Renal cortical epithelial cell (primary cell): ENCODE measurements at places on chromosomes 16 and 17. TPM values are rescaled to one million over a fixed set of nuclear protein-coding genes. Genes with fewer than 3 reads are reported as not detected.

GRCh38 chr17:63153488-63153887 lies 187.5 kb downstream of the TANC2 start:
- no peak for DNase-seq

- DNase-seq, result peak; percentile 71
Measured at GRCh38 chr17:17356149-17356930, 53.2 kb downstream of the NT5M start.

GRCh38 chr17:72587773-72588511 lies 467.1 kb downstream of the SOX9 start:
- no peak for DNase-seq

GRCh38 chr16:22890976-22891375 lies 77.0 kb downstream of the HS3ST2 start:
- DNase-seq, result peak; percentile 14

GRCh38 chr16:72840631-72841381 lies 207.1 kb downstream of the ZFHX3 start:
- no peak for DNase-seq

The NPIPB6 gene
- total RNA-seq, result 0.30 and 0.69 TPM in 2 replicates

DNA sequence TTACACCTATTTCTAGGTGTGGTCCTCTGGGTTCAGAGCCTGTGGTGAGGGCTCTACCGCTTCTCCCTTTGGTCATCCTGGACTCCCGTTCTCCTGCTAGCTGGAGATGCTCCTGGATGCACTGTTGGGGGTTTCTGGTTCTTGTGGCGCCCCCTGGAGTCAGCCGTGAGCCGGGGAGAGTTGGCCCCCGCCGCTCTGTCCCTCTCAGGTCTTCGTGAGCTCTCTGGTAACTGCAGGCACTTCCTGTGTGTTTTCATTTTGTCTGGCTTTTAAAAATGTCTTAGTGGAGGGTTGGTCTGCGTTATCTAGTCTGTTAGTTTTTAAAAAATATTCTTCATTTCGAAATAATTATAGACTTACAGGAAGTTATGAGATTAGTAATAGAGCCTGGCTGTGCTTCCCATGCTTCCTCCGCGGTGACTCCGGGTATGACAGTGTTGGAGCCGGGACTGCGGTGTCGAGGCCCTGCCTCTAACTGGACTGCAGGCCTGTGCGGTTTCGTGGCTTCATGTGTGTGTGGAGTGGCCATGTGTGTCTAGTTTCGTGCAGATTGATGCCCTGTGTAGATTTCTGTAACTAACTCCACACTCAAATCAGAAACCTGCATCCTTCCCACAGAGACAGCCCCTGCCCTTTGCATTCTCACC lies 78.0 kb upstream of the ZNF750 start:
- no peak for DNase-seq

The CTRL gene
- total RNA-seq, result 0.15 and 0.69 TPM in 2 replicates

The HCRT gene
- total RNA-seq, result not detected in 2 replicates

The DCAKD gene
- 22.4 and 50.2 TPM in 2 replicates for total RNA-seq

- no peak for DNase-seq
Measured at GRCh38 chr17:66098040-66098439, 93.9 kb downstream of the CEP112 start.

The DDX52 gene
- total RNA-seq, result 48.5 and 64.4 TPM in 2 replicates
